Mesenchymal stem cell (in vitro differentiated cells and primary cell): ENCODE measurements at places on chromosomes 1 and 21.
A peak's percentile ranks its signal among the peaks of the same experiment; 100 is the strongest.

DNA sequence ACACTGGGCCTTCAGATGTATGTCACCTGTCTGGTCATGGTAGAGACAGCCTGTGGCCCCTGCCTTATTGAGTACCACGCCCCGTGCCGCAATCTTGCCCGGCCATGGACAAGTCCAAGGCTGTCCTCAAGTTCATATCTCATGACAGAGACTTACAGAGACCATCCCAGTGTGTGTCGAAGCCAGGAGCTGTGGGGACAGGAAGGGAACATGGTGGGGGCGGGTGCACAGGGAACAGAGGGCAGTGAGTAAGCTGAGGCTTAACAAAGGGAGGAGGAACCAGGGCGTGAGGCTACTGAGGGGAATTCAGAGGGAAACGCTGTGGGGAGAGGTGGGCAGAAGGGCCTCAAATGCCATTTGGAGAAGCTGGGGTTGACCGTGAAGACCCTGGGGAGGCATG is 75.8 kb downstream of the ALPL start:
- H3K4me1 ChIP-seq, result peaks cover 31% of the 10 kb centered on the region
- H3K27me3 ChIP-seq, result peaks cover 3% of the 10 kb centered on the region
- DNase-seq, result no peak

GRCh38 chr1:91827087-91827458 is 58.9 kb downstream of the TGFBR3 start:
- no peak for DNase-seq
- H3K27ac ChIP-seq, result peak overlapping the region; percentile 70
- no peaks in the 10 kb centered on the region for H3K27me3 ChIP-seq
- peaks cover 23% of the 10 kb centered on the region for H3K4me1 ChIP-seq

GRCh38 chr1:172478485-172478884 is 34.6 kb upstream of the PIGC start:
- no peaks in the 10 kb centered on the region for H3K36me3 ChIP-seq
- no peak overlapping the region for H3K27ac ChIP-seq
- peaks cover 13% of the 10 kb centered on the region for H3K27me3 ChIP-seq
- peaks cover 6% of the 10 kb centered on the region for H3K4me1 ChIP-seq
- no peak for DNase-seq

- H3K36me3 ChIP-seq, result no peaks in the 10 kb centered on the region
- H3K4me3 ChIP-seq, result no peak overlapping the region
- no peaks in the 10 kb centered on the region for H3K27me3 ChIP-seq
- DNase-seq, result peak; percentile 96
- peaks cover 3% of the 10 kb centered on the region for H3K4me1 ChIP-seq
These were observed 25.5 kb upstream of the ZNF496 start for GRCh38 chr1:247357052-247357780.

DNA sequence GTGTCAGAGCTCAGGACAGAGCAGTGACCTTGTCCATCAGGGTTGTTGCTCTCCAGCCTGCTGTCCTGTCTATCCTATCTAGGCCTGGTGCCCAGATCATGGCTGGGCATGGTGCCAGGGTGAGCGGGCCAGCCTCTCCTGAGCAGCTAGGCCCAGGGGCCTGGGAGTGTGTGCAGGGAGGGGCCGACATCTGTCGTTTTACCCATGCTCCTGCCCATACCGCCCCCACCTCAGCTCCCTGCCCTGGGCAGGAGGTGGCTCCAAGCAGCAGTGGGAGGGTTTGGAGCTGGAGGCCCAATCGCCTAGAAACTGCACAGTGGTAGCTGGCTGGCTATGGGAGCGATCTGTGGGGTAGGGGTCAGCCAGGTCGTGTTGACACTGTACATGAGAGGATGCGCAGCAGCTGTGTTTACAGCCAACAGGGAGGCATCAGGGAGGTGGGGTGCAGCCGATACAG is 6.5 kb downstream of the INSRR start:
- no peak overlapping the region for H3K27ac ChIP-seq
- H3K36me3 ChIP-seq, result no peaks in the 10 kb centered on the region
- peak; percentile 20 for DNase-seq
- peaks cover 18% of the 10 kb centered on the region for H3K4me1 ChIP-seq

DNA sequence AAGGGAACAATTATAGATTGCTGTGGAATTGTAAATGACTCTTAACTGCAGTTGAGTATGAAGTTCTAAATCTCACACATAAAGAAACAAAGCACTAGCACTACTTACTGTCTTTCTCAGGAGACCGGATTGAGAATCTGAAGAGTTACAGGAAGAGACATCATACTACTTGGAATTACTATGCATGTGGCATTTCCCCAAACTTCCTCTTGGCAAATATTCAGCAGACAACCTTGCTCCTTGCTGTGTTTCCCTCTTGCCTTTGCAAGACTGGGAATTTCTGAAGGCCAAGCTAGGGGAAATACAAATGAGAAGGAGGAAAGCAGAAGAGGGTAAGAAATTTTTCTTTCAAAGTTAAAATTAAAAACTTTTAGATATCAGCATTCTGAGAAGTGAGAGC is 173.6 kb upstream of the KCTD3 start:
- no peak overlapping the region for H3K27ac ChIP-seq
- DNase-seq, result no peak
- no peaks in the 10 kb centered on the region for H3K4me1 ChIP-seq
- H3K36me3 ChIP-seq, result no peaks in the 10 kb centered on the region
- no peaks in the 10 kb centered on the region for H3K27me3 ChIP-seq
- H3K4me3 ChIP-seq, result no peak overlapping the region

- peaks cover 14% of the 10 kb centered on the region for H3K4me1 ChIP-seq
- no peak overlapping the region for H3K4me3 ChIP-seq
- DNase-seq, result no peak
These were observed 33.6 kb upstream of the CASZ1 start for GRCh38 chr1:10829965-10830515.

GRCh38 chr1:147586414-147586813 is 45.1 kb downstream of the BCL9 start:
- H3K27me3 ChIP-seq, result no peaks in the 10 kb centered on the region
- peak; percentile 21 for DNase-seq
- peaks cover 4% of the 10 kb centered on the region for H3K4me1 ChIP-seq

DNA sequence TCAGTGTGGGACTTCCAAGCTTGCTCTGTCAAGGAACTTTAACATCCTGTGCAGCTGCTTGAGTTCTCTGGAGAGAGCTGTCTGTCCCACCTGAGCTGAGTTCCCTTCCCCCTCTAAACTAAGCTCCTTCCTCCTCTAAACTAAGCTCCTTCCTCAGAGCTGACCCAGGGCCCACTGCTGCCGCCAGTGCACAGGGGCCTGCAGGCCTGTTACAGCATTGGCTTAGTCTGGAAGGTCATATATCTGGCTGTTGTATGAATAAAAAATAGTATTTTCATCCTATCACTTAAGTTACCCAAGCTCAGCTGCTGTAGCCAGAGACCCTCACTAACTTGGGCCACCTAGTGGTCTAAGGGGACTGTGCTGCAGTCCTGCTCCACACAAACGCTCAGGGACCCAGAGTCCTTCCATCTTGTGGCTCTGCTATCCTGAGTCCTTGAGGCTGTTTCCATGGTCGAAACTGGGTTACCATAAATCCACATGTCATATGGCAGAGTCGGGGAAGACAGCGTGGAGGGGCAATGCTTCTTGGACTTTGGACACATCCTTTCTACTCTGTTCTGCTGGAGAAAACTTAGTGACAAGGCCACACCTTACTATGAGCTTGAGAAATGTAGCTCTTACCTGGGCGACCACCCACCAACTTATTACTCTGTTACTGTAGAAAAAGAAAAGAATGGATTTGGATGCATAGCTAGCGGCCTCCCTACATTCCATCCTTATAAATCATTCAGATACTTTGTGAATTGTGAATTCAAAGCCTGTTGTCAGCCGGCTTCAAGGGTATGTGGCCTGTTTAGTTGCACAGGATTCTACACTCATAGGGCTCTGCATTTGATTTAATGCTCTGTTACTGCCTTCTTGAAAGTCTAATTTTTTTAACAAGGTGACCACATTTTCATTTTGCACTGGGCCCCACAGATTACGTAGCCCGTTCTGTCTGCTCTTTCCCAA is 71.4 kb upstream of the GCLM start:
- H3K4me1 ChIP-seq, result peaks cover 13% of the 10 kb centered on the region
- H3K4me3 ChIP-seq, result no peak overlapping the region
- DNase-seq, result no peak
- H3K36me3 ChIP-seq, result no peaks in the 10 kb centered on the region

- H3K4me1 ChIP-seq, result no peaks in the 10 kb centered on the region
- H3K4me3 ChIP-seq, result no peak overlapping the region
- DNase-seq, result no peak
- H3K27ac ChIP-seq, result no peak overlapping the region
- no peaks in the 10 kb centered on the region for H3K36me3 ChIP-seq
These were observed 66.9 kb upstream of the MAP1LC3C start for GRCh38 chr1:242065813-242066212.

- no peaks in the 10 kb centered on the region for H3K27me3 ChIP-seq
- no peaks in the 10 kb centered on the region for H3K4me1 ChIP-seq
- DNase-seq, result no peak
- H3K36me3 ChIP-seq, result no peaks in the 10 kb centered on the region
- H3K4me3 ChIP-seq, result no peak overlapping the region
These were observed 28.2 kb upstream of the ANKRD13C start for GRCh38 chr1:70382682-70383081.

DNA sequence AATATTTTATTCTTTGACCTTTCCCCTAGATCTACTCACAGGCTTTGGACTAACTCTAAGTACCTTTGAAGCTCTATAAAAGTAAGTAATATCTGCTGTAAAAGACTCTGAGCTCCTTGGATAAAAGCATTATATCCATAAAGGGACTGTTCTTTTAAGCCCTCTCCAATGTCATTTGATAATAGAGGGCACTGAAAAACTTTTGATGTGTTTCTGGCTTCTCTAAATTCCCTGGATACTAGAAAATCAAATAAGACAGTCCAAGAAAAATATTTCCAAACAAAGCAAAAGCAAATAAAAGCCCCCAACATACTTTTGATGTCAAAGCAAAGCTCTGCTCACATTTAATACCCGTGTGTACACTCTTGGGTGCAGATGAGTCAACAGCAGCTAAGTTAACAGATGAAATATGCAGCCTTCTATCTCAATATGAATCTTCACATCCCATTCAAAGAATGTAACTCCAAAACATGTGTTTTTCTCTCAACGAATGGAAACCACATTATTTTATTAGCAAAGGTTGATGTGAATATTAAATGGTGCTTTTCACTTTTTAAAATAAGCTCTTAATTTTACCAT is 230.3 kb downstream of the CENPF start:
- no peaks in the 10 kb centered on the region for H3K4me1 ChIP-seq
- H3K27ac ChIP-seq, result no peak overlapping the region
- peak; percentile 21 for DNase-seq
- no peaks in the 10 kb centered on the region for H3K36me3 ChIP-seq

DNA sequence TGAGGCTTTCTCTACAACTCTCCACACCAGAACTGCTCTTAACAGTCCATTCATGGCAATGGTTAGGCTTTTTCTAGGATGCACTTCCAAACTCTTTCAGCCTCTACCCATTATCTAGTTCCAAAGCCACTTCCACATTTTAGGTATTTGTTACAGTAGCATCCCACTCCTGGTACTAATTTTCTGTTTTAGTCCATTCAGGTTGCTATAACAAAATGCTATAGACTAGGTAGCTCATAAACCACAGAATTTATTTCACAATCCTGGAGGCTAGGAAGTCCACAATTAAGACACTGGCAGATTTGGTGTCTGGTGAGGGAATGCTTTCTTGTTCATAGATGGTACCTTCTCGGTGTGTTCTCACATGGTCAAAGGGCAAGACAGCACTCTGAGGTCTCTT is 17.3 kb upstream of the EPS8L3 start:
- DNase-seq, result no peak
- H3K27ac ChIP-seq, result no peak overlapping the region
- no peaks in the 10 kb centered on the region for H3K36me3 ChIP-seq

DNA sequence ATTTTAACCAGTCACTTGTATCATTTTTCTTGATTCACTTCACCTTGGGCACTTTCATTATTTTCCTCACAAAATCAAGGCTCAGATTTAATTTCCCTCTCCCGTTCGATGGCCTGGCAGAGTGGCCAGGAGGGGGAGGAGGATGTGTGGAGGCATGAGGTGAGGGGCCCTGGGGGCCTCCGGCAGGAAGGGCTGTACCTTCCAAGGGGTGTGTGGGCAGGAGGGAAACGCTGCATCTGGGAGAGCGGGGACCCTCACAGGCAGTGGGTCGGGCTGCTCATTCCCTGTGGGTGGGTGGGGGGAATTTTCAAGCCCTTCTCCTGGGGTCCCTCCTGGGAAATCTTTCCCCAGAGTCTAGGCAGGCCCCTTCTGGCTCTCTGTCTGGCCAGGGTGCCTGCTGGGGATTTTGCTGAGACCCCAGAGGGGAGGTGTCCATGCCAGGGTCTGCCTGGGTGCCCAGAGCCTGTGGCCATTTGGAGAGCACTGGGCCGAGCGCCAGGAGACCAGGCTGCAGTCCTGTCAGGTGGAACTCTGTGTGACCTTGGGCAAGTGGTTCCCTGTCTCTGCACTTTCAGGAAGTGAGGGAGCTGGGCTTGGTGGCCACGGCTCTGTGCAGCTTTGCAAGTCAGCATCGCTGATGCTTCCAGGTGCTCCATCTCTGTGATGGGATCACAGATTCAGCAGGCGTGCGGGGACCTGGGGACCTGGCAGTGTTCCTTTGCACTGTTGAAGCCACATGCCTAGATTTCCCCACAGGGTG is 81.9 kb upstream of the C1orf174 start:
- no peak for DNase-seq
- no peak overlapping the region for H3K4me3 ChIP-seq
- H3K27me3 ChIP-seq, result no peaks in the 10 kb centered on the region

GRCh38 chr1:167973832-167974231 is 37.0 kb upstream of the MPC2 start:
- no peaks in the 10 kb centered on the region for H3K27me3 ChIP-seq
- H3K4me1 ChIP-seq, result no peaks in the 10 kb centered on the region
- no peak overlapping the region for H3K4me3 ChIP-seq
- no peak for DNase-seq
- peaks cover 15% of the 10 kb centered on the region for H3K36me3 ChIP-seq
- no peak overlapping the region for H3K27ac ChIP-seq

DNA sequence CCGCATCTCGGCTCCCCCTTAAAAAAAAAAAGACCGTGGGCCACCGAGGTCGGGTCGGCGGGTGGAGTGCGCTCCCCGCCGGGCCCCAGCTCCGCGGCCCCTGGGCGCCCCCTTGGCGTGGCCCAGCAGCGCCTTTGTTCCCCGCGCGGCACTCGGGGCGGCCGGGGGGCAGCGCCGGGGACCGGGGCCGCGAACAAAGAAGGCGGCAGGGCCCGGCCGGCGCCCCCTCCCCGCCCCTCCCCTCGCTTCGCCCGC is 571 bp downstream of the MARCKSL1 start:
- H3K4me3 ChIP-seq, result peak overlapping the region; percentile 82
- H3K27me3 ChIP-seq, result no peaks in the 10 kb centered on the region
- no peak overlapping the region for H3K27ac ChIP-seq
- H3K4me1 ChIP-seq, result peaks cover 54% of the 10 kb centered on the region
- no peak for DNase-seq
- H3K36me3 ChIP-seq, result peaks cover 41% of the 10 kb centered on the region

- no peak overlapping the region for H3K27ac ChIP-seq
- DNase-seq, result no peak
- no peaks in the 10 kb centered on the region for H3K27me3 ChIP-seq
- no peaks in the 10 kb centered on the region for H3K36me3 ChIP-seq
- no peak overlapping the region for H3K4me3 ChIP-seq
These were observed 29.0 kb downstream of the PTPRC start for GRCh38 chr1:198667807-198668206.
